T-cell (primary cell): ENCODE measurements at places on chromosomes 4 and X. TPM values are rescaled to one million over a fixed set of nuclear protein-coding genes. Genes with fewer than 3 reads are reported as not detected.

NEK1 gene
- total RNA-seq: 21.9 TPM

ANK2 gene
- 0.35 TPM for total RNA-seq

TEX13D gene
- not detected for total RNA-seq

HOPX gene
- total RNA-seq: 27.5 TPM

KLB gene
- total RNA-seq: not detected
